ENCODE measurements at places on chromosomes 1 and 21.

GRCh38 chr1:78060857-78061563, 15.2 kb downstream of the GIPC2 start:
- DNase-seq: no peak

- DNase-seq: no peak
Observed at GRCh38 chr1:160081261-160081936, at the start of gene KCNJ9. Gene KCNJ9 (plus strand): TSS chr1:160081538. CDS start chr1:160084031, 2,493 bp downstream.

DNA sequence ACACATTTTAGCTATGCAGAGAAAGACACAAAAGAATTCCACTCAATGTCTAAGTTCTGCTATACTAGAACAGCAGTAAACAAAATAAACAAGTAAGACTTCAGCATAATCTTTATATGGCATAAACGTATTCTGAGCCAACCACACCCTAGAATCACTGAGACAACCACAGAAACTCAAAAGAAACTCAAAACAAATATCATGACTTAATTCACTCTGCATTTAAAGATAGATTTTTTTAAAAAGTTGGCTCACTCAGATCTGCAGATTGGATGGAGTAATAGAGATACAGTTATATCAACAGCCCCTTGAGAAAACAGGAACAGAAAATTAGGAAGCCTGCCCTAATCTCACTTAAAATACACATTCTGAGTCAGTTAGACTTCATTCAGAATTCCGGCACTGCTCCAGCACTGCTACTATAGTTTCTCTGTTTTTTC, 95.0 kb downstream of the COL24A1 start:
- DNase-seq: no peak

GRCh38 chr21:39638281-39638680, 25.5 kb downstream of the B3GALT5 start:
- no peak for DNase-seq

DNA sequence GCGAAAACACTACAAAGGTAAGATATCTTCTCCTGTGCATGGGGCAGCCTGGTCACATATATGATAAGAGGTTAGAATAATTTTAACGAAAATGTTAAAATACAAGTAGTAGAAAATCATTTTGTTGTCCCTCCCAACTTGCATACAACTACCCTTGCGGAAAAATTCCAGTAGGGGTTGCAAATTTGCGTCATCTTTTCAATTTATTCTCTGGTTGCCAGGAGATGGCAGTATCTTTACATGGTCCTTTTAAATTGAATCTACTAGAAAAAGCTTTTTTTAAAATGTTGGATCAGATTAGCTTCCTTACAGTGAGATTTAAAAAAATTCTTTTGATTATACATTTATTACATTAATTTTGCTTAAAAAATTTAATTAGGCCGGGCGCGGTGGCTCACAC, 10.9 kb downstream of the S100PBP start:
- no peak for DNase-seq

- DNase-seq: no peak
Observed at GRCh38 chr1:8097077-8097799, 71.1 kb upstream of the ERRFI1 start.

GRCh38 chr21:46017148-46017547, 35.6 kb downstream of the COL6A1 start:
- DNase-seq: no peak

DNA sequence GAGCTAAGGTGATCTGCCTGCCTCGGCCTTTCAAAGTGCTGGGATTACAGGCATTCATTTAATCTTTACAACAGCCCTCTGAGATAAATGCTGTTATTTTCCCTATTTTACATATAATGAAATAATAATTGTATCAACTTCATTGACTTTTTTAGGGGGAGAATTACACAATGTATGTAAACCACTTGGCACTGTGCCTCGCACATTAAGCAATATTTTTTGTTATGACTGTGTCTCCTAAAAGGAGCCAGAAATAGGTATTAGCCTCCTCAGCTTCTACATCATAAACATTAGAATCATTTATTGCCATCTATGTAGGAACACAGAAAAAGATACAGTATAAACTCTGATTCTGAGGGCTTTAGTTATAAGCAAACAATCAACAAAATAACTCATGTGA, 1.1 kb upstream of the DNAJC28 start:
- no peak for DNase-seq

DNA sequence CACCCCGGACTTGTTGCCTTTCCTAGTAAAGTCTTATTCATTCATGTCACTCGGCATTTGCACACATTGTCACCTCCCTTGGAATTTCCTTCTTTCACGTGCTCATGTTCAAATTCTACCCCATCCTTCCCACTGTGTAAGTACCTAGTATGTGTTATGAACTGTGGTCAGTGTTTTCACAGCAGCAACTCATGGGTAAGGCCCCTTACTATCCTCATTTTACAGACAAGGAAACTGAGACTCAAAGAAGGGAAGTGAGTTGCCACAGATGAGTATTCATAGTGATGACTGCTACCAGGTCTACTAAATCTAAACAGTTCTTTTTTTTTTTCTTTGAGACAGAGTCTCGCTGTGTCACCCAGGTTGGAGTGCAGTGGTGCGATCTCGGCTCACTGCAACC, 10.5 kb downstream of the CITED4 start:
- no peak for DNase-seq

GRCh38 chr1:240237305-240237721, 145.6 kb downstream of the FMN2 start:
- no peak for DNase-seq

GRCh38 chr1:28078680-28079626, 9.5 kb downstream of the EYA3 start:
- no peak for DNase-seq
